Lung (tissue), 17 donors: ENCODE measurements at places on chromosomes 1 and 21. TPM values are rescaled to one million over a fixed set of nuclear protein-coding genes. Genes with fewer than 3 reads are reported as not detected.

The OR2G2 gene
- not detected for total RNA-seq

The ZBED6 gene
- 21.8 TPM for total RNA-seq

The NR1I3 gene
- not detected for total RNA-seq

GRCh38 chr21:36034211-36034913 lies 26.0 kb downstream of the SETD4 start:
- DNase-seq, result no peak

DNA sequence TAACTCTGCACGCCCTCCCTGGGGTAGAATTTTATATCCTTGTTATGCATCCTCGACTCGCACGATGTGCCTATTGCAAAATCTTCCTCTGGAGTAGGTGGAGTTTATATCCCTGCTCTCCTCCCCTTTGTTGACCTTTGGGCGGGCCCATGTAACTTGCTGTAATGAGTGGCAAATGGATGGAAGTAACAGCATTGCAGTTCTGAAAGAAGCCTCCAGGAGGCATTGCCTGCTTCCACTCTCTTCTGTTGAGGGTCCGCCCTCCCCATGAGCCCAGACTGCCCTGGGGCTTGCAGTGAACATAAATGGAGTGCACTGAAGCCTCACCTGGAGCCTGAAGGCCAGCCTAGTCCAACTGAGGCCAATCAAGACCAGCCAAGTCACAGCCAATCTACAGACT lies 62.2 kb upstream of the GRIK3 start:
- DNase-seq, result no peak

DNA sequence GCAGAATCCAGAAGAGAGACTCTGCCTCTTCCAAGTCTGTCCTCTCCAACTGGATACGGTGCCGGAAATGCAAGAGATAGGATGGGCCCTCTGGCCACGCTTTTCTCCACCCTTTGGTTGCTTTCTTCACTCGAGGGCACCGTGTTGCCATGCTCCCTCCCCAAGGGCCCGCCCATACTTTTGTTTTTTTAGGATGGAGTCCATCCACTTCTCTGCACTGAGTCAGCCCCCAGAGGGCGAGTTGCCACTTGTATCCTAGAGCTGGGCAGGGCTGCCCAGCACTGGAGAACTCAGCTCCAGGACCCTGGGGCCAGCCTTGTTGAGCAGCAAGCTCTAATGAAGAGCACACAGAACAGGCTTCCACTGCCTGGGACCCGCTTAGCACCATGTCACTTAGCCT lies 25.5 kb downstream of the IFNGR2 start:
- no peak for DNase-seq

DNA sequence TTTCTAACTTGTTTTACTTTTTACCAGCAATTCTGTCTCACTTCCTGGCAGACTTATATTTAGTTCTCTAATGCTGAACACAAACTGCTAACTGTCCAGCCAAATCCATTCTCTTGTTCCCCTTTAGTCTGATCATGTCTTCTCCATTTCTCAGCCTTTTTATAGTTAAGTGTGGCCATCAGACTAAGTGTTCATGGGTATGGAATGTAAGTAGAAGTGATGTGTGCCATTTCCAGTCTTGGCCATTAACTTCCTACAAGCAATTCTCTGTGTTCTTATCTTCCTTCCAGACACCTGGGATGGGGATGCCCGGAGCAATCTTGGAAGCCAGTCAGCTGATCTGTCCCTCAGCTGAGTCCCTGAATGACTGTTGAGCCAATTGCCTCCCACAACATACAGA lies 165.8 kb downstream of the ST6GALNAC3 start:
- DNase-seq, result no peak

DNA sequence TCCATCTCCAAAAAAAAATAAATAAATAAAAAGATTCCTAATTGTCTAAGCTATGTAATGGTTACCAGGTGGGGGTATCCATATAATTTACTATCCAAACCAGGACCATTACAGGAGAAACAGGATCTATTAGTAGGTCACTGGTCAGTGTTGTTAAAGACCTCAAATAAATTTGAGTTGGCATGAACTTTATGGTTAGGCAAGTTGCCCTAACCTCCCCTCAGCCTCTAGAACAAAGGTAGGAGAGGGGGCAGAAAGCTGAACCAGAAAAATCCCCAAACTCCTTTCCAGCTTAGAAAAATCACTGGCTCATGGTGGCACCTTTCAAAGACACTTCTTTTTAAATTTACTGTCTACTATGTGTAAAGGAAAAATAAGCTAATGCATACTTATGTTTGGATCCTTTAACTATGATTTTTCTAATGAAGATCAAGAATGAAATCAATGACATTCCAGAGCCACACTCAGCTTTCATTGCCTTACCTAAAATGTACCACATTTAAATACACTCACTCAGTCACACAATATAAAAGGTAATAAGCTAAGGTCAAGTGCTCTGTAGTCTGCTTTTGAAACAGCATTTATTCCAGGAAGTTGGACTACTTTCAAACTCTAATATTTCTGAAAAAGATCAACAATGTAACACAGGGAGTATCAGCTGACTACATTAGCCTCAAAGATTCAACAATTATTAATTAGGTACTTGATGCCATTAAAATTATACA lies 13.8 kb downstream of the EIF4G3 start:
- DNase-seq, result no peak
